ENCODE measurements at places on chromosomes 13 and 19. TPM values are rescaled to one million over a fixed set of nuclear protein-coding genes. Genes with fewer than 3 reads are reported as not detected.

DNA sequence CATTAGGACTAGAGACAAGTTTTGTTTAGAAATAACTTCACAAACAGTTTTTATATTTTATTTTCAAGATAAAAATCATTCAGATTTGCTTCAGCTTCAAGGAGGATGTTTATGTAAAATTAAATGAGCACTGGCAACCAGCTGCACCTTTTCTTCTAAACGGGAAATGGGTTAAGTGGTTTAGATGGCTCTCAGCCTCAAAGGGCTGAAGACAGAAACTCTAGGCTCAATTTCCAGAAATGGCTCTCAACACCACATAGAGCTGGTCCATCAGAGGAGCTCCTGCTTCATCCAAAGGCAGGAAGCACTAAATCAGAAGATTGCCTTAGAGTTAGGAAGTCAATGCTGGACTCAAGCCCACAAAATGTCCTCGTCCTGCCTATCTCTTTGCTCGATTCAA, 74.7 kb downstream of the ZNF429 start:
- peaks cover 2% of the 10 kb centered on the region for H3K4me1 ChIP-seq
- no peak overlapping the region for H3K27ac ChIP-seq
- H3K27me3 ChIP-seq: no peaks in the 10 kb centered on the region
- DNase-seq: no peak
- no peak overlapping the region for H3K4me3 ChIP-seq
- H3K36me3 ChIP-seq: no peaks in the 10 kb centered on the region

DNA sequence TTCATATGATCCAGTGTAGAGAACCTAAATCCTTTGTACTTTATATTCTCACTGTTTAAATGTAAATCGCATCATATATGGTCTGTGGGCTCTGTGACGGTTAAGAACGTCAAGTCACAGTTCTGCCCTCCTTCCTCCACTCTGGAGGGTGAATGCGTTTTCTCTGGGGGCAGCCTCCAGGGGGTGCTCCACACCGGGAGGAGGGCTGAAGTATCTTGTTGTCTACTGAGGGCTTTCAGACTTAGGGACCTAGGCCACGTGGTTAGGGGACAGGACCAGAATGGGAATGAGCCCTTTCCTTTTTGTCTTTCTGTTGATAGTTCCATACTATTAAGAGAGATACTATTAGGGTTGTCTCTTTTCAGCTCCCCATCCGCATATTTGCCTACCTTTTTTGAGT, 504.9 kb downstream of the FGF9 start:
- H3K36me3 ChIP-seq: no peaks in the 10 kb centered on the region
- no peaks in the 10 kb centered on the region for H3K4me1 ChIP-seq
- no peak overlapping the region for H3K27ac ChIP-seq
- DNase-seq: no peak
- no peaks in the 10 kb centered on the region for H3K27me3 ChIP-seq

GRCh38 chr13:27148900-27149299, 22.7 kb downstream of the USP12 start:
- H3K36me3 ChIP-seq: no peaks in the 10 kb centered on the region
- no peak overlapping the region for H3K4me3 ChIP-seq
- peaks cover 24% of the 10 kb centered on the region for H3K4me1 ChIP-seq
- DNase-seq: no peak
- no peaks in the 10 kb centered on the region for H3K27me3 ChIP-seq

- no peak overlapping the region for H3K4me3 ChIP-seq
- H3K27ac ChIP-seq: no peak overlapping the region
- H3K36me3 ChIP-seq: no peaks in the 10 kb centered on the region
- H3K4me1 ChIP-seq: peaks cover 19% of the 10 kb centered on the region
- no peak for DNase-seq
These were observed 6.3 kb downstream of the SPINT2 start for GRCh38 chr19:38270587-38271167.

CEACAM6 gene
- total RNA-seq: 0.11 TPM

TSHZ3 gene
- total RNA-seq: 2.9 TPM

DNA sequence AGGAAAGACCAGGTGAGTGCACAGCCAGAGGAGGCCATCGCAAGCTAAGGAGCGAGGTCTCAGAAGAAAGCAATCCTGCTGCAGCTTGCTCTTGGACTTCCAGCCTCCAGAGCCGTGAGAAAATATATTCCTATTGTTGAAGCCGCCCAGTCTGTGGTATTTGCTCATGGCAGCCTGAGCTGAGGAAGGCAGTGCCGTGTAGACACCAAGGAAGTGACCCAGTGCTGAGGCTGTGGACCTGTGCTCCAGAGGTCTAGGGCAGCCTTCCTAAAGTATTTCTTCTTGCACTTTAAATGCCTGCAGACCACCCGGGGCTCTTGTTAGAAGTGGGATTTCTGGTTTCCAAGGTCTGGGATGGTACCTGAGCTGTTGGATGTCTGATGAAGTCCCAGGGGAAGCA, 158.5 kb upstream of the KL start:
- no peak overlapping the region for H3K27ac ChIP-seq
- no peaks in the 10 kb centered on the region for H3K4me1 ChIP-seq
